Ecto neural progenitor cell (in vitro differentiated cells): ENCODE measurements at places on chromosomes 16 and 17.

DNA sequence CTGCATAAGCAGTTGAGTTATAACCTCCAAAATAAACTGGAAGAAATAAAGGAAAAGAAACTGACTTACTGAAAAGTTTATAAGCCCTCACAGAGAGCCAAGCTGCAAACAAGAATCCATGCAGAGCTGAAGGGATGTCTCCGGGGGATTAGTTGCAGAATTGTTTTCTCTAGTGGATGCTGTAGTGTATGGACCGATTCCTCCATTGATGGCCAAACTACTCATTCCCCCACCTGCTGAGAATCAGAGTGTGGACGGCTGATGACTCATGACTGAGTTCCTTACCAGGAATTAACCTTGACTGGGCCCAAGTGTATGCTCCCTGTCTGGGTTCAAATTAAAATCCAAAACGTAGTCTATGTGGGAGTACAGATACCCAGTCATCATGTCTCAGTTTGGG, 93.9 kb upstream of the CDH8 start:
- DNase-seq: no peak

DNA sequence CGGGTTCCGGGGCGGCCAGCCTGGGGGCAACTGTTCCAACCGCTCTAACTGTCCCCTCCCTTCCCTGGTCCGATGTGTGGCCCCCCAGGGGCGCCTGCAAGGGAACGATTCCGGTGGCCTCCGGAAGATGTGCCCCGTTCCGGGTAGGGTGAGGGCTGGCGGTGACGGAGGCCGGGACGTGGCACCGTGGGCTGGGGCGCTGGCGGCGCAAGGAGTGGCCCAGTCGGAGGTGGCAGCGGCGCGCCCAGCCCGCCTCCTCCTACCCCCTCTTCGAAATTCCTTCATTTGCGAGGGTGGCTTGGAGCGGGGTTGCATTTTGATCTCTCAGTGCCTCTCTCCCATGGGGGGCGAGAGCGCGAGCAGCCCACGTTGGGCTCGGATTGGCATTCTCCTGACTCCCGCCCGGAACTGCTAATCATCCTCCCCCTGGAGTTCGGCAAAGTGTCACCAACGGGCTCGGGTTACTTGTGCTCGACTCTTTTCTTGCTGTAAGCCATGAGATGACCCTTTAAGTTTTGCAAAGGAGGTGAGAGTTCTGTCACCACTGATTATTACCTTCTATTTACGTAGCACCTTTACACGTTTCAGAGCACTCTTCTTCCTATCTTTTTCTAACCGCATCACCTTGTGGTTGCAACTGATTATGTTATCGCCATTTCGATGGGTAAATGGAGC, 622 bp downstream of the NDEL1 start:
- DNase-seq: peak; percentile 87

GRCh38 chr16:55151561-55152305, 172.3 kb upstream of the IRX6 start:
- no peak for DNase-seq

- no peak for DNase-seq
These were observed 126.4 kb downstream of the SALL1 start for GRCh38 chr16:51024703-51025102.
